ENCODE measurements at places on chromosomes 11 and 22.

- DNase-seq: no peak
Observed at GRCh38 chr22:20580611-20581502, 73.4 kb downstream of the MED15 start.

GRCh38 chr11:10655943-10656576 lies 37.5 kb downstream of the IRAG1 start:
- no peak for DNase-seq

GRCh38 chr22:17087498-17088131 lies 2.8 kb downstream of the IL17RA start:
- DNase-seq: no peak

- no peak for DNase-seq
Observed at GRCh38 chr11:65390996-65391395, 4.6 kb downstream of the FRMD8 start.

DNA sequence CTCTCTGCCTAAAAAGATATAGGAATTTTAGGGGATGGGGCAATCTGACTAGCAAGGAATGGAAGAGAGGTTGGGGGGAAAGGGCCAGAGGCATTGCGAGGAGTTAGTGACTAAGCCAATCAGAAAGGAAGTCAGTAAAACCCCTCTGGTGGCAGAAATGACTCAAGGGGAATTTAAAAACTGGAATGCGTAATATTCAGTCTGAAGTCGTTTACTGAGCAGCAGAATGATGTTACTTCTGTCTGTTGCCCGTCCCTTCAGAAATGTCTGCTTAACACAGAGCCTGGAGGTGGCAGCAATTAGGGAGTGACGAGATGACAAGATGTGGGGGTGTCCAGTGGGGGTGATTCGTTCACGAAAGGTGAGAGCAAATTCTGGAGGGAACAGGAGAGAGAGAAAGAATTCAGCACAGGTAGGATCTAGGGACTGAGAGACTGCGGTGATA lies 107.7 kb upstream of the CLMP start:
- DNase-seq: no peak

DNA sequence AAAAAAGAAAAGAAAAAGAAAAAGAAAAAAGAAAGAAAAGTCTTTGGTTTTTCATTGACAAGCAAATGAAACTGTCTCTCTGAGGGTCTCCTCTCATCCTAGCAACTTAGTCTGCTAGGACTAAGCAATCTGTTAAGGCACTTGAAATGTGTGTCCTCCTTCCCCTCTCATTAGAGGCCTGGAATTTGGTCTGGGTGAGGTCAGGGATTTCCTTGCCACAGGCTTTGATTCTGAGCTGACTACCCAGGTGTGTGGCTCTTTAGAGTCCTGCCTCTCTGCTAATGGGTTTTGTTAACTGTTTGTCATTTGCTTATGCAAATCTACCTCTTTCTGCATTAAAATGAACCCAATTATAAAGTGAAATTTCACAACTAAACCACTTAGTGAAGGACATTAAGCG lies 18.3 kb upstream of the PKNOX2 start:
- DNase-seq: no peak

GRCh38 chr11:33040033-33040861 lies 875 bp downstream of the TCP11L1 start:
- DNase-seq: peak; percentile 61

GRCh38 chr11:1192741-1193325 lies 30.0 kb upstream of the MUC5B start:
- DNase-seq: no peak

- no peak for DNase-seq
Observed at GRCh38 chr22:41116342-41116741, 23.9 kb downstream of the EP300 start.

DNA sequence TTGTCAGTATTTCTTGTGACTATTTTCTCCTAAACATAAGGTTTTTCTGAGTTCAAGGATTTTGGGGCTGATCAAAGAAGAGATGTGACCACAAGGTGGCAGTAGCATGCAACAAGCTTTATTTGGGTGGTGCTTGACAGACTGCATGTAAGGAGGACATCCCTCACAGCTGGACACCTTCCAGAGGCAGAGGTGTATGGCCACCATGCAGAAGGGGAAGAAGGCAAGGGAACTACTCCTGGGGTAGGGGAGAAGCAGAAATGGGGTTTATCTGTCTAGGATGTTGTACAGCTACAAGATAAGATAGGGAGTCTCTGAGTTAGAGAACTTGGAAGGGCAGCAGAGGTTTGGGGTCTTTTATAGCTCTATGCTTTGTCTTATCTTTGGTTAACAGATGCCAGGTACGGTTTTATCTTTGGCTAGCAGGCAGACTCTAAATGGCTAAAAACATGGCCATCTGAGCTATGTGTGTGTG lies 5.1 kb upstream of the BIRC2 start:
- DNase-seq: peak; percentile 97

DNA sequence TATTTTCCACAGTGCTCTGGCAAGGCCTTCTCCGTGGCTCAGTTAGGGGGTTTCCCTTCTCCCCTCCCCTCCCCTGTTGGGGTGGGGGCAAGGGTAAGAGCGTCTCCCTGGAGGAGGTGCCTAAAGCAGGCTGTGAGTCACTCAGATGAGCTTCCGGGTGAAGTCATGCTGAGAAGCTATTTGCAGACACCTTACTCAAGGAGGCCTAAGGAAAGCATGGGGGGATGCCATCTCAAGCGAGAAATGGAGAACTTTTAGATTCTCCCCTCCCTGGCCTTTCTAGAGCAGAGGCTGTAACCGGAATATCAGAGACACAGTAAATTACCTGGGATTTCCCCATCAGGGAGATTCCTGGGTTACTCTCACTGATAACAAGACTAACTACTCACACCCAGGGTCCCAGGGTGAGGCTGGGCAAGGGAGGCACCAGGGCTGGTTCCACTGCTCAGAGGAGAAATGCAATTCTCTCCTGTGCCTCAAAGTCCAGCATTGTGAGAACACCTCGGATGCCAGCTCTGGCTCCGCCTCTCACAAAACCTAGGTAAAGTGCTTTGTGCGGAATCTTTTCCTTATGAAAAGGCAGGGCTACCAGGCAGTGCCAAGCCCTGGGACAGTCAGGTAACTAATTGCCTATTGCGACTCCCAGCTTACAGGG lies 123.6 kb downstream of the ABTB2 start:
- DNase-seq: peak; percentile 31

Measured in SW 1271 (cell line).